ENCODE measurements at places on chromosomes 2 and 18.
A peak's percentile ranks its signal among the peaks of the same experiment; 100 is the strongest.

GRCh38 chr2:170393861-170394498 is 216.0 kb downstream of the MYO3B start:
- DNase-seq, result no peak

DNA sequence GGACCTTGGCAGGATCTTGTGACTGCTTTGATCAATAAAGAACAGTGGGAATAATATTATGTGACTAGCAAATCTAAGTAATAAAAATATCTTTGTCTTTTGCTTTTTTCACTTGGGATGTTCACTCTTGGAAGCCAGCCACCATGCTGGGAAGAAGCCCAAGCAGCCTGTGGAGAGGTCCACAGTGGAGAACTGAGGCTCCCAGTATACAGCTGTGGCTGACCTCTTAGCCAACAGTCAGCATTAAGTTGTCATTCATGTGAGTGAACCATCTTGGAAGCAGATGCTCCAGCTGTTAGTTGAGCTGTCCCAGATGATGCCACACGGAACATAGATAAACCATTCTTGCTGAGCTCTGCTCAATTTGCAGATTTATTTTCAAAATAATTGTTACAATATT is 160.0 kb downstream of the OSR1 start:
- DNase-seq, result no peak

DNA sequence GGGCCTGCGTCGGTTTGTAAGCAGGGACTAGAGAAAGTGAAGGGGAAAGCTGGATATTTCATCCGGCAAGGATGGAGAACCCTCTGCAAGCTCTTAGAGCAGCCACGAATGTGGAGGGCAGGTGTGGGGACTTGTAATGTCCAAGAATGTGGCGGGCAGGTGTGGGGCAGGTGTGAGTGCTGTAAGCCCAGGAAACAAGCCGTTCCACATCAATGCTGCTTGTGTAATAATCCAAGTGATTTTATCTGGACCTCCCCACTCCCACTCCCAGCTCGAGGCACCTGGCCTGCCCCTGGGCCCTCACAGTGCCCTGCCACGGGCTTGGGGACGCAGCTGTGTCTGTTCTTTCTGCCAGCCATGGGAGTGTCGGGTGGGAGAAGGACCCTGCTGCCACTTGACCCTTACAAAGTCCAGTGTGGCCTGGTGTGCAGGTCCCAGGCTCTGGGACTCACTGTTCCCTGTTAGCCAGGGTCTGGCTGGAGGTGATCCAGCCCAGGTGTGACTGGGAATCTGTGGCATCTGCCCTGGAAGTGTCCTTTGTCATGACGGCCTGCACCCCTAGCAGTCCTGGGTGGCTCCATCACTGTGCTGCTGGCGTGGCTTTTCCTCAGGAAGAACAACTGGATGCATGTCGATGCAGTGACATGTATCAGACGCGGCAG is 42.8 kb downstream of the SOX11 start:
- no peak for DNase-seq

DNA sequence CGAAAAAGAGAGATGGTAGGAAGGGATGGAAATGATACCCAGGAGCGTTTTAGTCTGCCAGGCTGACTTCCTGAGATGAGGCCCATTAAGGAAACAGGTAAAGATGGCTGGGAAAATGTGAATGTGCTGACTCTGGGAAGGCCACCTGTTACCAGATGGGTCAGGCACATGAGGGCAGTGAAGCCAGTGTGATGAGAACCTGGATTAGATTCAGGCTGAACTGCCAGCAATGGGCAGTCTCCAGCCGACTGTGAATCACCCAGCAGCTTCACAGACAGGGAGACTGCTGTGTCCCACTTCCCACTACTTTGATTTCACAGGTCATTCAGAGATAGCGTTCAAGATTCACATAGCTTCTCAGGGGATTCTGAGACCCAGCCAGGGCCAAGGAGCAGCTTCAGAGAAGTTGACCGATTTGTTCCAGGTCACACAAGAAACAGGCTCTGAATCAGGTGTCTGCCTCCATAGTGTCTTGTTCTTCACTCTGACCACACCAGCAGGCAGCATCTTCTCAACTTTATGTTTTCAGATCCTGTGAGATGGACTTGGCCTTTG is 26.4 kb downstream of the CAPN13 start:
- no peak for DNase-seq

- DNase-seq, result no peak
These were observed 62.0 kb upstream of the TAF1B start for GRCh38 chr2:9781252-9781651.

- DNase-seq, result no peak
These were observed 120.8 kb downstream of the BABAM2 start for GRCh38 chr2:28011322-28011737.

GRCh38 chr2:9256570-9257043 is 50.0 kb downstream of the ASAP2 start:
- DNase-seq, result no peak

DNA sequence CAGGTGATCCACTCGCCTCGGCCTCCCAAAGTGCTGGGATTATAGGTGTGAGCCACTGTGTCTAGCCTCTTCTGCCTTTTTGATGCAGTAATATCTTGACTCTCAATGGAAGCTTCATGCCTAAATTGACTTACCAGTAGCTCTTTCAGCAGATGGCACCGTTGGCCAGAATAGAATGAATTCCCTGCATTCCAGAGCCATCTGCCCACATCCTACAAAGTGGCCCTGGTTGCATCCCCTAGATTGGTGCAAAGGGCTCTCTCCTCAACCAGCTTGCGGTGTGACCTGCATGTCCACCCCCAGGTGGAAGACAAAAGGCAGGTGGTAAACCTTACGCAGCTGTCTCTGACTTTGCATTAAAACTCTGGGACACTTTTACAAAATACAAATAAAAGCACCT is 4.4 kb upstream of the PARD6G start:
- no peak for DNase-seq

- DNase-seq, result no peak
These were observed 73.1 kb downstream of the MBD2 start for GRCh38 chr18:54151376-54151775.

DNA sequence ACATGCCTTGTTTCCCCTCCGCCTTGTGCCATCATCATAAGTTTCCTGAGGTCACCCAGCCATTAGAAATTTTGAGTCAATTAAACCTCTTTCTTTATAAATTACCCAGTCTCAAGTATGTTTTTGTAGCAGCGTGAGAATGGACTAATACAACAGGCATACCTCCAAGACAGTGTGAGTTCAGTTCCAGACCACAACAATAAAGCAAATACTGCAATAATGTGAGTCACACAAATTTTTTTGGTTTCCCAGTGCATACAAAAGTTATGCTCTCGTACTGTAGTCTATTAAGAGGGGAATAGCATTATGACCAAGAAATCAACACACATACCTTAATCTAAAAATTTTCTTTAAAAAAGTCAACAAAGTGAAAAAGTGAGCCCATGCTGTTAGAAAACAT is 217.2 kb downstream of the NR4A2 start:
- no peak for DNase-seq

DNA sequence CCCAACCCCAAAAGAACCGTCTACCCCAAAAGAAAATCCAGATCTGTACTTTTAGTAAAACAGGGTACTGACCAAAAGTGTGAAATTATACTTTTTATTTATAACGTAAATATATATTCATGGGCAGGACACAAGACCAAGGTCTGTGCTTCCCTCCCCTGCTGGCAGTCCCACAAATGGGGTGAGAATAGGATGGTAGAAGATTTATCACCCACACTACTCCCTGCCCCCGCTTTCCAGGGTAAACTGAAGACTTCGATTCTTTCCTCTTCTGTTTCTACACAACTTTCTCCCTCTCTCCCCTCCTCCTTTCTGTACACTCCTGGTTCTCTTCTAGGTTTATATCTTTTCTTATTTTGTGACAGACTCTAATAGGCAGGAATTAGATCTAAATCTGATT is 79.7 kb downstream of the MDH1 start:
- DNase-seq, result no peak

DNA sequence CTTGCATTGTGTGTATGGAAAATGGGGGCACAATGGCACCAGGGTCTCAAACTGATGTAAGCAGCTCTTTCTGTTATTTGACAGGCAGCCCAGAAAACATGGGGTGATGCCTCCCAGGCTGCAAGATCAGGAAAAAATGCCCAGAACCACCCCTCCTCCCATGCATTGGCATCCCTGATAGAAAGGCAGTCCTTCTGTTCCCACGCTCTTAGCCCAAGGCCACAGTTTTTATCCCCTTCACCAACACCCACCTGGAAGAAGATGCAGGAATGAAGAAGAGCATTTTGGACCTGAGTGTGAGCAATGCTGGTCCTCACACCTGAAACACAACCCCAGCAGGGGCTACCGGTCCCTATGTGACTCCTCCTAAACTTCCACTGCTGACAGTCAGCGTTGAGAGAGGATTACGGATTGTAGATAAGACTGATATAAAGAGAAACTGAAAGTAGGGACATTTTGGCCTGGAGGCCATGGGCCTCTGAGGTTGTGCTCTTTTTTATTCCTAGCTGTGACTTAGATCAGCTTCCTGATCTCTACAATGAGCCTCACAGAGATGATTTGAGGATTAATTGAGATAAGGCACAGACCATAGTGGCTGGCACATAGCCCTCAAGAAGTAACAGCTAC is 386.0 kb upstream of the ATP5MC3 start:
- no peak for DNase-seq

DNA sequence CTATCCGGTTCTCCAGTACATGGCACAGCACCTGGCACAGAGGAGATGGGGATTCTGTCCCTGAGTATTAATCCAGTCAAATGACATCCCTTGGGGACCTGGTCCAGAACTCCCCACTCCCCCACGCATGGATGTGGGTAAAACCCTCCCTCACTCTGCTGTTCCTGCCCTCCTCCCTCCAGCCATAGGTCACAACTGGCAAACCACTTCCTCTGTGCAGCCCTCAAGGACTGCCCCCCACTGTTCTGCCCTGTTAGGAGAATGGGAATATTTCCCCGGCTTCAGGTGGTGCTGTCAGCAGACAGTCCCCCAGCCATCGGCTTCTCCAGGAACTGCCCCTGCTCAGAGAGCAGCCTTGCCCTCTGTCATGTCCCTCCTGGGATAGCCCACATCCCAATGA is 1.5 kb upstream of the TFCP2L1 start:
- no peak for DNase-seq

GRCh38 chr2:44367591-44367990 is 5.8 kb downstream of the CAMKMT start:
- DNase-seq, result no peak

DNA sequence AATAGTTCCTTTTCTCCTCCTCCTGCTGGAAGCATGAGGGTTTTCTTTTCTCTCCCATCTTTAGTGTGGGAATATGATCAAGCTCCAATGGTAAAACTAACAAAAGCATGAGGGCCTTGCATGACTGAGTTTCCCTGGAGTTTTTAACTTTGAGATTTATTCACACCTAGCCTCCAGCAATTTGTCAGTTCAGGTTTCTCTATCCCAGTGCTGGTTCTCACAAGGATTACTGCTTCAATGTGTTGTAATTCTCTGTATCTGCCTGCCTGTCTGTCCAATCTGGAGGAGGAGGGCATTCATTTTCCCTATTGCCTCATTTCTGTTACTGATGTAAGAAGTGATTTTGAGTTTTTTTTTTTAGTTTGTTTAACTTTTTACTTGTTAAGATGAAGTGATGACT is 57.6 kb upstream of the RPRM start:
- DNase-seq, result no peak

DNA sequence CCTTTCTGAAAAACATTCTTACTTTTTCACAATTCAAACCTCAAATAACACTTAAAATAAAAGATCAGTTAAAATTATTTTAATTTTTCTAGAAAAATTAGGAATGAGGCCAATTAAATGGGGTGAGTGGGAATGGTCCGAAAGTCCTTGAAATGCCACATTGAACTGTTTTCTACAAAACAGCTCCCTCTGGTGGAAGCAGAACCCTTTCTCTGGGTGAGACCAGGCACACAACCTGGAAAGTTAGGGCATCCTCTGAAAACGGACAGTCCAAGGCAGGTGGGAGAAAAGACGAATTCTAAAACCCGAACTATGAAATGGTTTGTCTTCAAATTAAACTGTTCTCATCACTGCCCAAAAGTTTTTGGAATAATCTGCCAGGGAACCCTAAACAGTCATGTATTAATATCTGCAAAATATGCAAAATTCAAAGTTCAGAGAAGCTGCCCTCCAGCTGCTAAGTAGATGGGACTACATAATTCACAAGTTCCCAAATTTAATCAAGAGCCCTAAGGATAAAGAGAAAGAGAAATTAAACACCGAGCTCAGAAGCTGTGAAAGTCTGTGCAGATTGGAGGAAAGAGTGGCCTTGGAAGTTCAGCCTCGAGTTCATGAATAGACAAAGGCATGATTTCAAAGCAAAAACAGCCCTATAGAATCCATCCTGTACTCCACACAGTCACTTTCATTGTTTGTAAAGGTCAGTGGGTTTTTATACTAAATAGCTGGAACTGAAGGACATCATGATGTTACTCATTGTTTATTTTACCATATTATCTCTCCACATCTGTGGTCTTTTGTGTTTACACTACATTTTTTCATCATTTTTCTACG is 108.3 kb downstream of the PIEZO2 start:
- DNase-seq, result peak; percentile 26
